ENCODE measurements at places on chromosomes 2 and 18.

- DNase-seq: no peak
These were observed 24.2 kb upstream of the UGT1A8 start for GRCh38 chr2:233593201-233593600.

DNA sequence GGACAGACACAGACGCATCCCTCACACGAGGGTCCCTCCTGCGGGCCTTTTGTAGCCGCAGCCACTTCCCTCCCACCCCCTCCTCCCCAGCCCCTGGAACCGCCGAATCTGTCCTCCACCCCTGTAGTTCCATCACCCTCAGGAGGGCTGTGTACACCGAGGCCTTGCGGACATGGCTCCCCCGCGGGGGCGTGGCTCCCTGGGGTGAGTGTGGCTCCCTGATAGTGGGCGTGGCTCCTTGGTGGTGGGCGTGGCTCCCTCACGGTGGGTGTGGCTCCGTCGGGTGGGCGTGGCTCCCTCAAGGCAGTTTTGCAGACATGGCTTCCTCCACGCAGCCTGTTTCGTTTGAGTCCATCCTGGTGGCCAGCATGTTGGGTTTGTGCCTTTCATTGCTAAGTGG is 420.7 kb upstream of the SALL3 start:
- no peak for DNase-seq

GRCh38 chr2:56416500-56417176 is 232.8 kb downstream of the CCDC85A start:
- DNase-seq: no peak

DNA sequence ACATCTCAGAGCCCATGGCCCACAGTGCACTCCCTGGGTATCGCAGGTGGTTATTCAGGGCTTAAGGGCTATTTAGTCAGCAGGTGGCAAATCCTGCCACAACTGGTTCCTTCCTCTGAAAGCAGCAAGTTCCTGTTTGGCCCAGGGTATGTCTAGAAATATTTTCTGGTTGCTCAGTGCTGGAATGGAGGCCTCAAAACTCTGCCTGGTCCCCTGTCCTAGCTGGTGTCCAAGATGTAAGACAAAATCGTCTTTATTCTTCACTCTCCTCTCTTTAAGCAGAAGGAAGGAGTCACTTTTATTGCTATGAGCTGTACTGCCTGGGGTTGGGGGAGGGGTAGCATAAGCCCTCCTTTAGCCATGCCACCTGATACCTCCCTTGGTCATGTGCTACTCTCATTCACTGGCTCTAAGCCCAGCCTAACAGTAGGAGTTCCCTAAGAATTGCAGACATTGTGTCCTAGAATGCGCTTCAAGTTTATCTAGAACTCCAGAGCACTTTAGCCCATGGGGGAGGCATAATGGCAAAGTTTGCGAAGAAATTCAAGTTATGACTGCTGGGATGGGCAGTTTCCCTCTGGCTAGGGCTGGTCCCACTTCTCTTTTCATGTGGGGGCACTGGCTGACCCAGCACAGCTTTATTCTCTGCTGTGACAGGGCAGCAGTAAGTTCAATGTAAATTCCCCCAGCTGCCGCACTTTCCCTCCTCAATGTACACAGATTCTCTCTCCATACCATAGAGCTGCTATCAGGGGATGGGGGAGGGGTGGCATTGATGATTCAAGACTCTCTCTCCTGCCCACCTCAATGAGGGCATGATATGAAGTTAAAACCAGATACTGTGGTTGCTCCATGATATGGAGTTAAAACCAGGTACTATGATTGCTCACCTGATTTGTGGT is 27.1 kb upstream of the CWC22 start:
- DNase-seq: no peak

GRCh38 chr2:158024288-158024898 is 77.3 kb upstream of the UPP2 start:
- no peak for DNase-seq
